ENCODE measurements at places on chromosomes 7 and 10.

- no peak for DNase-seq
Measured at GRCh38 chr7:40680657-40681056, 545.9 kb downstream of the SUGCT start.

DNA sequence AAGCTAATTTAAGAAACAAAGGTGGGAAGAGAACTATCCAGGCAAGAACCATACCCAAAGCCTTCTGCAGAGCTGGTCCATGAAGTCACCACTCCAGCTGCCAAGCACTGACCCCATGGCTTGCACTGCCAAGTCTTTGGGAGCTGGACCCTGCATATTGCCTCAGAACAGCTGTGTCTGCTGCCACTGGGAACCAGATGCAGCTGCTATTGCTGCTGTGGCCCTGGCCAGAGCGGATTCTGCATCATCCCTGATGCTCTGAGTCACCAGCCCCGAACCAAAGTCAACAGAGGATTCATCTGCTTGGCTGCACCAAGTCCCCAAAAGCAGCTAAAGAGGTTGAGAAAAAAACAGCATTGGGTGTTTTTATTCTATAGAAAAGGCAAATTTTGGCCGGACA lies 39.2 kb upstream of the GSAP start:
- peak; percentile 82 for DNase-seq

GRCh38 chr10:58440484-58440883 lies 55.3 kb downstream of the TFAM start:
- DNase-seq: no peak

- DNase-seq: no peak
Measured at GRCh38 chr10:70757856-70758255, 27.3 kb downstream of the TBATA start.

GRCh38 chr7:131094685-131095084 lies 233.0 kb upstream of the MKLN1 start:
- no peak for DNase-seq

DNA sequence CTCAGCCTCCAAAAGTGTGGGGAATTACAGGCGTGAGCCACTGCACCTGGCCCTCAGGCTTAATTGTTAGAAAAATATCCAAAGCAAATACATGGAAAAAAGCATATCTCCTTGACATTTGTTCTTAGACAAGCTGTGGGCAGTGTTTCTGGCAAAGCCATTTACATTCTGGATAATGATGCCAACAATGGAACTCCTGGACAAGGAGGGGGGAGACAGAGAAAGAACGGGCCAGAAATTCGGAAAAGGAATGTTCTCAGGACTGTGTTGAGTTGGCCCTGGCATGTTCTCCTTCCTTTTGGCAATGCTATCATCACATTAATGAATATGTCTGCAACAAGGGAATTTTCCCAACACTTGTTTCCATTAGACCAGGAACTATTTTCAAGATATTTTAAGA lies 88.7 kb downstream of the UBE2H start:
- no peak for DNase-seq

- no peak for DNase-seq
Measured at GRCh38 chr7:115015619-115016018, 93.7 kb downstream of the MDFIC start.

GRCh38 chr10:89543841-89544240 lies 8.4 kb upstream of the SLC16A12 start:
- DNase-seq: no peak

GRCh38 chr10:29865700-29866355 lies 193.6 kb downstream of the JCAD start:
- DNase-seq: no peak

GRCh38 chr10:21888959-21889358 lies 114.6 kb downstream of the DNAJC1 start:
- no peak for DNase-seq

GRCh38 chr10:124831116-124831515 lies 29.5 kb downstream of the ABRAXAS2 start:
- no peak for DNase-seq

DNA sequence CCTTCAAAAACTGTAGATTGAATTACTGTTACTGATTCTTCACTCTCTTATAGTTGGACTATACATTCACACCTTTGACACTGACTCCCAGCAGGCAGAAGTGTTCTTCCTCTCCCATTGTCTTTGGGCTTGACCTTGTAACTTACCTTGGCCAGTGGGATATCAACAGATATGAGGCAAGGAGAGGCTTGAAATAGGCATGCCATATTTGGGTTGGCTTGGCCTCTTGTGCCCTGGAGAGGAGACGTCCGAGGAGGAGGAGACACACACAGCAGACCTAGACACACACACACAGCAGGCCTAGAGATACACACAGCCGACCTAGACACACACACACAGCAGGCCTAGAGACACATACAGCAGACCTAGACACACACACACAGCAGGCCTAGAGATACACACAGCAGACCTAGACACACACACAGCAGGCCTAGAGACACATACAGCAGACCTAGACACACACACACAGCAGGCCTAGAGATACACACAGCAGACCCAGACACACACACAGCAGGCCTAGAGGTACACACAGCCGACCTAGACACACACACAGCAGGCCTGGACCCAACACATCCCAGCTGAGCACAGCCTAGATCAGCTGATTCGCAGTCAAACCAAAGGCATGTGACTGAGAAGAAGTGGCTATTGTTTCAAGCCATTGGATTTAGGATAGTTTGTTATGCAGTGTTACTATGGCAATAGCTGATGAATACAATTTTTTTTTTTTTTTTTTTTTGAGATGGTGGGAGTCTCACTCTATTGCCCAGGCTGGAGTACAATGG lies 12.5 kb upstream of the GNA12 start:
- no peak for DNase-seq

DNA sequence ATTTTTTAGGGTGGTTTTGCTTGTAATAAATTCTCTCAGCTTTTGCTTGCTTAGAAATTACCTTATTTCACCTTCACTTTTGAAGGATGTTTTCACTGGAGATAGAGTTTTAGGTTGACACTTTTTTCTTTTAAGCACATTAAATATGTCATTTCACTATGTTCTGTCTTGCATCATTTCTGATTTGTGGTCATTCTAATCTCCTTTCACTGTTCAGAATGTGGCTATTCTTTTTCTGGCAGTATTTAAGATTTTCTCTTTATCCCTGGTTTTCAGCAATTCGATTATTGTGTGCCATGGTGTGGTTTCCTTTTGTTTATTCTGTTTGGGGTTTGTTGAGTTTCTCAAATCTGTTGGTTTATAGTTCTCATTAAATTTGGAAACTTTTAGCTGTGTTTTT lies 1065.6 kb downstream of the KCNMA1 start:
- DNase-seq: no peak

- DNase-seq: no peak
Measured at GRCh38 chr7:17745610-17746009, 194.7 kb downstream of the SNX13 start.

DNA sequence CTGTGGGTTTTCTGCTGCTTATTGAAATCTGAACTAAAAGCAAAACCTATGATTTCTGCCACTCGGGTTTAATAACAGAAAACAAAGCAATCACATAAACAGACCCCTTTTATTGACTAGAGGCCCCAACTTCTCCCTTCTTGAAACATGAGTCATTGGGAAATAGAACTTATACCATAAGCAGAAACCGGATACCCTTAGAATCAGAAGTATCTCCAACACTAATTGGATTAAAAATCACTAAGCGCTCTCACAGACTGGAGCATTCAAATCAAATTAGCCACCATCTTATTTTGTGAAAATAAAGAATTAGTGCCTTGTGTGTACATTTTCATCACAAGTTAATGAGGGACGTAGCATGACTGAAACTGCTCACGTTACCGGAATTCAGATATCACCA lies 206.9 kb downstream of the WDR11 start:
- DNase-seq: no peak

GRCh38 chr7:116210345-116211005 lies at the start of gene TES:
TES (plus strand) TSS chr7:116210539; CDS start chr7:116210708, 169 bp downstream.
- no peak for DNase-seq

DNA sequence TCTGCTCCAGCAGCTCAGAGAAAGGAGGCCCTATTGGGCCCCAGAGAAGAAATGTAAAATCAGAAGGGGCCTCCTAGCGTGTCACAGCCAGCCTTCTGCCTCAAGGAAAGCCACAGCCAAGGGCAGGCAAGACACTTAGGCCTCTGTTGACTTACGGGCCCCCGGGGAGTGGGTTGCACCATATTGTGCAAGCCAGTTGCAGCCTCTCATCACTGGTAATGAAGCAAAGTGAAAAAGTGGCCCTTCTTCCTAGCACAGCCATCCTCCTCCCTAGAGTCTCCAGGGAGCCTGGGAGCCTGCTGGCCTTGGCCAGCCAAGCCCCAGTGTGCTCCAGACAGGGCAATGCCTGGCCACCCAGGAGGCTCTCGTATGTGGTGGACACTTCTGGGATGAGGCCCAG lies 56.2 kb upstream of the GDF10 start:
- DNase-seq: no peak

- no peak for DNase-seq
Measured at GRCh38 chr10:88297103-88297502, 286.0 kb downstream of the RNLS start.

DNA sequence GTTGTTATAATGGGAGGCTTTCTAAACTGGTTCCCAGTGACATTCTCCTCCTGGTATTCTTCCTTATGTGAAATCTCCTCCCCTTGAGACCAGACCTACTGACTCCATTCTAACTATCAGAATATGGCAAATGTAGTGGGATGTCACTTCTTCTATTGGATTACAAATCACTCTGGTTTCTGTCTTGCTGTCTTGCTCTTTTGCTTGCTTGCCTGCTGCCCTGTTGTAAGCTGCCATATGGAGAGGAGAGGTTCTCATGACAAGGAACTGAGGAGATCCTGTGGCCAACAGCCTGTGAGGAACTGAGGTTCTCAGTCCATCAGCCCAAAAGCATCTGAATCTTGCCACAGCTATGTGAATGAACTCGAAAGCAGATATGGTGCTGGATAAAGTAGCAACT lies 4.7 kb upstream of the NRCAM start:
- no peak for DNase-seq

DNA sequence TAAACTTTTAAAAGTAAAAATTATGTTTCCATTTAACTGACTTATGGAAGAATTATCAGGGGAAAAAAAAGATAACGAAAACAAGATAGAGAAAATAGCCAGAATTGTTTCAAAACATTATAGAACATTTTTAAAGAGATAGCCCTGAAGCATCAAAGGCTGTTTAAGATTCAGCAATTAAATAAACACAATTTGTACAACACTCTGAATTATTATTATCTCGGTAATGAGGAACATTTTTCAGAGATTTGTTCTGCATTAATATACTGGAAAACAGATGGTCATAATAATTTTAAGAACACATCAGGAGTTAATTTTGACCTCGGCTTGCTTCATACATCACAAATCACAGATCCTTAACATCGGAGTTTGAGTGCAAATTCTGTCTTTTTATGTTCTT lies 643.8 kb downstream of the SORCS1 start:
- DNase-seq: no peak

- no peak for DNase-seq
Measured at GRCh38 chr10:4373612-4374011, 452.4 kb upstream of the AKR1E2 start.

DNA sequence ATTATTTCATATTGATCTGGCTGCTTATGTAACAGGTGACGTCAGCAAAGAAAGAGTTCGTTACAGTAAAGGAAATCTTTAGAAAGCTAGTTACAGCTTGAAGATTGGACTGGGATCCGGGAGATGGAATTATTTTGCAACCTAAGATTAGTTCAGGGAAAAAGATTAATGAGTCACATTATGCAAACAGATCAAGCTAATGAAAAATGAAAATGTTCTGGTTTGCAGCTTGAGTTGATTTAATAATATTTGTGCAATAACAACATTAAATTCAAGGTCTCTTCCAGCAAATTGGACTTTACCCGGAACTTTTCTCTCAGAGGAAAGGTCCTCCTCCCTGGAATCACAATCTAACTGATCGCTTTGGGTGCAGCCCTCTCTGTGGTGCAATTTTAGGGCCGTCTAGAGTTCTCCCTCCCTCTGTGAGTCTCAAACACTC lies 119.5 kb downstream of the OTUD1 start:
- DNase-seq: no peak

- no peak for DNase-seq
Measured at GRCh38 chr10:88114368-88114767, 250.9 kb downstream of the PTEN start.

DNA sequence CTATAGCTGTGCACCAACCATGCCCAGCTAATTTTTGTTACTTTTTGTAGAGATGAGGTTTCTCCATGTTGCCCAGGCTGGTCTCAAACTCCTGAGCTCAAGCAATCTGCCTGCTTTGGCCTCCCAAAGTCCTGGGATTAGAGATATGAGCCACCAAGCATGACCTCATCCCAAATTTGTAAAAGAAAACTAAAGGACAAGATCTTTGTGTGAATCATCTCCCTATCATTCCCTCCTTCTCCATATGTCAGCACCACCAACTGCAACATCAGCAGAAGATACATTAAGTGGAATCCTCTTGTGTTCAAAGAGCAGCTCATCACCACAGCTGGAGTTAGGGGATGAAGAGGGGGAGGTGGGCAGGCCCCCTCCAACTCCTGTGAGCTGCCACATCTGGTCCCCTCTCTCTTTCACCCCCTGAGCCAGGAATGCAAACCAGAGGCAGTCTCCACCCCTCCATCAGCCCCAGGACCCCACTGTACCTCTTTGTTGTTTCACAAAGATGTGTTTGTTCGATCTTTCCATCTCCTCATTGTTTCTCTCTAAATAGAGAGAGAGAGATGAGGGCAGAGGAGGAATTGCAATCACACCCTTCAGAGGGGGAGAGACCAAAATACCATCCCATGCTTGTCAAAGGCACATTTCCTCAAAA lies 47.3 kb upstream of the PIP4K2A start:
- no peak for DNase-seq

DNA sequence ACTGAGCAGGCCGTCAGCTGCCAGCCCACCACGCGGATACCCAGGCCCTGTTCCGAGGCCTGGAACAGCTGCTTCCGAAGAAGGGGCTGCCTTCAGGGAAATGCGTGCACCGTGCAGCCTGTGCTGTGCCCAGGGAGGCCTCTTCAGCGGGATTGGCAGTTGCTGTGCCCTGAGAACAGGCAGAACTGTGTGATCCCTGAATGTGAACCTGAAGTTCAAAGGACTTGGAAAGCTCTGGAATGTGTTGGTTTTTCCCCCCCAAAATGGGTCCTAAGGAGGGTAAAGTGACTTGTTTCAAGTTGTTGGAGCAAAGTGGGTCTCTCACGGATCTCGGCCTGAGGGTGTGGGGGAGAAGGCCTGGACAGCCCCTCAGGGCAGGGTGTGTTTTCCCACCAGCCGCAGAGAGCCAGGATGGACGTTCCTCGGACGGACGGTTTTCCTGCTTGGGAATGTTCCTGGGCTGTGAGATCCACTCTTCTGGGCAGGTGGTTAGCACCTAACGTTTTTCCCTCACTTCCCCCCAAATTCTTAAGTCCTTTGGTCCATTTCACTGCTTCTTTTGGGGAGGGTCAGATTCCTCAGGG lies 2.1 kb downstream of the SPRN start:
- no peak for DNase-seq

GRCh38 chr10:79245539-79246208 lies 101.6 kb upstream of the PPIF start:
- DNase-seq: no peak

- DNase-seq: peak; percentile 70
Measured at GRCh38 chr10:126147866-126148587, 240.2 kb downstream of the ADAM12 start.

DNA sequence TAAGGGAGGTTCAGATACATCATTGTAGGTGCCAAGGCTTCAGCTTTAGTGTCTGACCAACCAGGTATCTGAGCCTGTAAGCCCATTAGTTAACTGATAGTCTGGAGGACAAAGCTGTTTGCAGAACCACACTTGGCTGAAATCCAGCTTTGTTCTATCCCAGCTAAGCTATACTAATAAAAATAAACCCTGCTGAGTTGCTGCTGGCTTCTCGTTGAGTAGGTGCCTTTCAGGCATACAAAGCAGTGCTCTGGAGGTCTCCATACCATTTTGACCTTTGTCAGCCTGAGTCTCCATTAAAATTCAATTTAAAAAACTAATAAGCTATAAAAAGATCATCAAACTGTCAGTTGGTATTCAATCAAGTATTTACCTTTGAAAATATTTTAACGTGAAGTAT lies 22.0 kb downstream of the CDCA7L start:
- DNase-seq: no peak

All from fibroblast of the conjunctiva (primary cell).